LHCN-M2 (cell line): ENCODE measurements at places on chromosomes 1 and 21.
A peak's percentile ranks its signal among the peaks of the same experiment; 100 is the strongest.

DNA sequence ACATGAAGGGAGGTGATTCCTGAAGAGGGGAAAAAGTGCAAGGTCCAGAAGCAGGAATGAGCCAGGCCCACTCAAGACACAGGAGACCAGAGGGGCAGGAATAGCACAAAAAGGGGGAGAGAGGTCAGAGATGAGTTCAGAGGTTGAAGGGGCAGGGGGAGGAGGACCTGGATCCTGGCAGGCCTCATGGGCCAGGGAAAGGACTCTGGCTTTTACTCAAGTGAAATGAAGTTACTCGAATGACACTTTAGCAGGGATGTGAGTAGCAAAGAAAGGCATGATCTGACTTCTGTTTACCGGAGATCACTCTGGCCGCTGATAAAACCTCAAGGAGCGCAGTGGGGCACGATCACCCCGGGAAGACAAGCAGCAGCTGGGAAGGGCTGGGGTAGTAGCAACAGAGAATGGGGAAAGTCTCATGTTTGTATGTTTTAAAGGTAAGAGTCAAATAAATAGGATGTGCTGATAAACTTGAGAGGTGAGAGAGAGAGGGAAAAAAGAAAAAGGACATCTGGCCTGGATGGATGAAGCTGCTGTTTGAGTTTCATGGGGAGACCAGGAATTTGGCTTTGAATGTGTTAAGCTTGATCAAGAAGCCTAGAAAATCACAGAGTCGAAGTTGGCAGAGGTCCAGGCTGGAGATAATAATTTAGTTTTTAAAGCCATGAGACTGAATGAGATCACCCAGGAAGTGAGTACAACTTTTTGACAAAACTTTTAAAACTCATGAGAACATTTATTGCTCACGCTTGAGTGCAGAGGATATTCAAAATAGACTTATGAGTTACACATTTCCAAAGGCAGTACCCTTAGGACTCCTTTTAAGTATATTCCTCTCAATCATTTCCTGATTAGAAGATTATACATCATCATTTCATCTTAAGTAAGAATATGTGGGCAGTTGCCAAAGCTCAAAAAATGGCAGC is 156.0 kb downstream of the RERE start:
- DNase-seq: peak; percentile 93

- DNase-seq: peak; percentile 51
Measured at GRCh38 chr1:185439727-185440415, 122.8 kb upstream of the IVNS1ABP start.

DNA sequence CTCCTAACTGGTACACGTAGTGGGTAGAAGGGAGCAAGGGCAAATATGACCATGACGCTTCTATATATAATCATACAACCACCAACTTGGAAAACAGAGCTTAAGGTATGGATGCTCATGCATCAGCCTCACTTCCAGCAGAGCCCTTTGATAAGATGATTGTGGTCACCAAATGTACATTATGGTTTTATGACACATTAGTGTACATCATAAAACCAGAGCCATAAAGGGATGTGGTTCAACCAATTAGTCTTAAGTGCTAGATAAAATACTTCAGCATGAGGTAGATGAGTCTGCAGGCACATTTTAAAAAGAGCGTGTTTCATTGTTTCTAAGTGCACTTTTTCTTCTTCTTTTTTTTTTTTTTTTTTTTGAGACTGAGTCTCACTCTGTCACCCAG is 43.7 kb downstream of the NIBAN1 start:
- DNase-seq: no peak

DNA sequence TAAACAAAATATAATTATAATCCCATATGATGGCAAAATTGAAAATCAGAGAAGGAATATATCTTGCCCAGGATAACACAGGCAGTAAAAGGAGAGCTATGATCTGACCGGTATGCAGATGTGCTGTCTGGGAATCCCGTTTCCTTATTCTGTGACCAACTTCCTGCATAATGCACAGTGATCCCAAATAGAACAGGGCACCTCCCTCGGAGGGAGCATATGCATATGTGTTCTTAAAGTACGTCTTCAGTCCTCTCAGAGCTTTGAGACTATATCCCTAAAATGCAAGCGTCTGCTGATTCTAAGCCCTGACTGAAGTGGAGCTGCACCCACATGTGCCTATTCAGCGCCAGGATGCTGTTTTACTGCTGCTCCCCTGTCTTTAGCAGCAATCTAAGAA is 366.1 kb upstream of the PTBP2 start:
- DNase-seq: no peak

- DNase-seq: no peak
Measured at GRCh38 chr1:227943381-227944089, 4.2 kb downstream of the WNT9A start.

- no peak for DNase-seq
Measured at GRCh38 chr1:74570797-74571492, 58.5 kb upstream of the LRRC53 start.

DNA sequence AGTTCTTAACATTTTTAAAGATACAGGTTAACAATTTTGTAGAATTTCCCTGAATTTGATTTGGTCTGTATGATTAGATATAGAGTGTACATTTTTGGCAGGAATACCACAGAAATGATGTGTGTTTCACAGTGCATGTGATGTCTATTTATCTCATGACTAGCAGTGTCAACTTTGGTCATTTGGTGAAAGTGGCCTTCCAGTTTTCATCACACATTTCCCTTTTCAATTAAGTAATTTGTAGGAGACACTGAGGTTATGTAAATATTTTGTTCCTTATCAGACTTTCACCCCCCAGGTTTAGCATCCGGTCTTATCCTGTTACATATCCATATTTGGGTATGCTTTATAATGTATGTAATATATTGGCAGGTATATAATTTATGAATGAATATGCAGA is 41.8 kb downstream of the MAP3K7CL start:
- DNase-seq: no peak

GRCh38 chr1:172726740-172727139 is 67.8 kb downstream of the FASLG start:
- DNase-seq: no peak

DNA sequence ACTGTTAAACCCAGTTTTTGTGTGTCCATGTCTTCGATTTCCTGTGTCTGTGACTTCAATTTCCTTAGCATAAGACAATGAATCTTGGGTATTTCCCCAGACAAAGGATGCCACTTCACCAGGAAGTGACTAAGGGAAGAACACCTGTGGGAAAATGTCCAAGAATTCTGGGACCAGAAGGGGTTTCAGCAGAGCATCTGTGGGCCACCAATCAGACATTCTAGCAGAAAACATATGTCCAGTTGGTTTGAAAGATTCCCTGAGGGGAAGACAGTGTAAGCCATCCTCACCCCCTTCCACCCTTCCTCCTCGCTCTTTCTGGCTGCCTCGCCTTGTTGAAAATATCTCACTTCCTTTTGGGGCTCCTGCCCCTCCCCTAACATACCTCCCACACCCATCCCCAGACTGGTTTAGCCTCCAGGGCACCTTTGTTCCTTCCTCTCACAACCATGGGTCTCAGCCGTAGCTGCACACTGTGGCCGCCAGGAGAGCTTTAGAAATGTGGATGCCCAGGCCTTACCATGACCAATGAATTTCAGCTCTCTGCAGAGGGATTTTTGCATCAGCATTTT is 25.5 kb upstream of the IFNAR1 start:
- DNase-seq: no peak

DNA sequence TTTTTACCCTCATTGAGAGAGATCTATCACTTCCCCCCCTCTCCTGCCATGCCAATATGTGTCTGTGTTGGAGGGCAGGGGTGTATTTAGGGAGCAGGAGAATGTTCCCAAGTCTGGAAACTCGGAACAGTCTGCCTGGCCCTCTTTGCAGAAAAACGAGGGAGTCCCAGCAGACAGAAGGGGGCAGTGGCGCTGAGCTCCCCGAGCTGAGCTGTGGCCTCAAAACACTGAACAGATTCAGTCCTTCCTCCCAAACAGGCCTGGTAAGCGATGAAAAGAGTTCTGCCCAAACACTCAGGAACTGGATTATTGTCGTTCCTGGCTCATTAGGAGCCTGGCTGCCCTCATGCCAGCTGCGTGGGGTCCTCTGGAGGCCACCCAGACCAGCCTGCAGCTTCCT is 981 bp downstream of the CLDN14 start:
- no peak for DNase-seq

DNA sequence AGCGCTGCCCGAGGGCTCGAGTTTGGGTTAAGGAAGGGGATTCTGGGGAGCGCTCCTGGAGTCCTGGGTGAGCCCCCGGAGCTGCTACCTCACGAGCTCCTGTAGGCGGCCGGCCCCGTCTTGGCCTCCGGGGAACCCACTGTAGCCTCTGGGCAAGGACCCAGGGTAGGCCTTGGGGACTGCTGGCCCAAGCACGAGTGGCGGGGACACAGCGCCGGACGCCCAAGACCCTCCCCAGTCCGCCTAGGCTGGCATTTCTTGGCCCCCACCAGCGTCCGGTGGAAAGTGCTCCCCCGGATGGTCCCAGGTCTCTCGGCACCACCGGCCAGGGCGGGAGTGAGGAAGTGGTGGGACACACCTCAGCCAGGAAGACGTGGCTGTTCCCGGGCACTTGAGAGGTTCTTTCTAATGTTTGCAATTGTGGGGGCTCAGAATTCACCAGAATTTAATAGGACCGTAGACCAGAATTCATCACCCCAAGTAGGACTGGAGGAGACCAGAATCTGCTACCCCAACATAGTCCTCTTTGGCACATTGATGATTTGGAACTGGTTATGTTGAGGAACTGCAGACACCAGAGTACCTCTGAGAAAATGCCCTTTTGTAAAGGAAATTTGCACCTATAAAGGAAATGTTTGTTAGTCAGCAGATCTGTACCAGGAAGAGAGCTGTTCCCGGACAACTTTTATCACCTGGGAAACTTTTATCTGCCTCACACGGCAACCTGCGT is 622 bp upstream of the TMPRSS2 start:
- no peak for DNase-seq

DNA sequence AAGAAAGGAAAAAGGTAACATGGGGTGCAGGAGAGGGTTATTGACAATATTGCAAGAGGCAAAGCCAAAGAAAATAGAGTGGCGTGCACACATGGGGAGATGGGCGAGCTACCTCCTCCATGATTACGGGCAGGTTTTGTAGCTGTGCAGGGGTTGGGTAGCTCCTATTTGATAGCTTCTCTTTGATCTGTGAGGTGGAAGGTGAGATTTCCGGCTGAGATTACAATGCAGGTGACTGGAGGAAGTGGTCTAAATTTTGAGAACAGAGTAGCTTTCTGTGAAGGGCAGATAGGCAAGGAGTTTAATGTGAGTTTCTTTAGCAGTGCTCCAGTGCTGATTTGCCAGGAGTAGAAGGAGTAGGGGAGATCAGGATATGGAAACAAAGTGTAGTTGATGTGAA is 263.4 kb downstream of the PLA2G4A start:
- no peak for DNase-seq

GRCh38 chr1:94658221-94658620 is 116.7 kb upstream of the F3 start:
- DNase-seq: peak; percentile 32

- peak; percentile 97 for DNase-seq
Measured at GRCh38 chr1:208201229-208201628, 43.0 kb downstream of the PLXNA2 start.

- no peak for DNase-seq
Measured at GRCh38 chr1:9037476-9038337, 11.5 kb upstream of the SLC2A7 start.

GRCh38 chr21:28393279-28393678 is 599.4 kb downstream of the LTN1 start:
- no peak for DNase-seq
